ENCODE measurements at places on chromosomes 2 and 18.

DNA sequence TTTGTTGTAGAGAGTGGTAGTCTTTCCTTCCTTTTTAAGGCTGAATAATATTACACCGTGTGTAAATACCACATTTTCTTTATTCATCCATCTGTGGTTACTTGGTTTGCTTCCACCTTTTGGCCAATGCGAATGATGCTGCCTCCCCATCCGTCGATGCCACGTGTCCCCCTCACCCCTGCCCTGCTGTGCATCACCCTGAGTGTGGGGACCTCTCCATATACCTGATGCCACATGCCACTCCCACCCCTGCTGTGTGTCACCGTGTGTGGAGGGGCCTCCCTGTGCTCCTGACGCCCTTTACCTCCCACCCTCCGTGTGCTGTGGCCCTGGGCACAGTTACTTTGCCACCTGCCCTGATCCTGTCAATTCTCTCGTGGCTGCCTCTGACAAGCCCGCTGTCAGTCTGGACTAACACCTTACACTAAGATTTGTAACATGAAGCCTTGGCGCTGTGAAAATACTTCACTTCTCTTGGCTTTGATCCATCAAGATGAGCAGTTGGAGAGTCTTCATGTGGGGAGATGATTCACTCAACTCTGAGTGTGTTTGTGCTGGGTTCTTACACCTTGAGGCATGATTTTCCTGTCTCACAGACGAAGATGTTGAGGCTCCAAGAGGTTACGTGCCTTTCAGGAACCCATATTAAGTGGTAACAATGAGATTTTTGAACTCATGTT, 234.0 kb downstream of the ZNF407 start:
- DNase-seq = no peak

- DNase-seq = no peak
Observed at GRCh38 chr2:204175552-204176271, 239.1 kb downstream of the ICOS start.

DNA sequence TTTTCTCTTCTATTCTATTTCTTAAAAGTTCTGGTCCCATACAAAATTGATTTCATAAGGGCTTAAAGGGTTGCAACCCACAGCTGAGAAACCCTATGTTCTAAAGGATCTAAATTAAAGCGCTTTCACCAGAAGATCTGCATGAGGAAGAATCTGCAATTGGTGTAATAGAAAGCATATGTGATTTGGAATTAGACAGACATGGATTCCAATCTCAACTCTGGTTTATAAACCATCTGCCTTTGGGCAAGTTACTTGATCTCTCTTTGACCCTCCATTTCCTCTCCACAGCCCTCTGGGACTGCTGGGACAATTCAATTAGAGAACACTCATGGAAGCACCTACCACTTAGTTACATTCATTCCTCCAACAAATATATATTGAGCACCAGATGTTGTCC, 178.7 kb downstream of the ANTXR1 start:
- DNase-seq = no peak

- DNase-seq = no peak
Observed at GRCh38 chr2:238484522-238485452, 58.1 kb downstream of the ASB1 start.

GRCh38 chr2:7609556-7609955, 692.3 kb downstream of the RNF144A start:
- DNase-seq = no peak

DNA sequence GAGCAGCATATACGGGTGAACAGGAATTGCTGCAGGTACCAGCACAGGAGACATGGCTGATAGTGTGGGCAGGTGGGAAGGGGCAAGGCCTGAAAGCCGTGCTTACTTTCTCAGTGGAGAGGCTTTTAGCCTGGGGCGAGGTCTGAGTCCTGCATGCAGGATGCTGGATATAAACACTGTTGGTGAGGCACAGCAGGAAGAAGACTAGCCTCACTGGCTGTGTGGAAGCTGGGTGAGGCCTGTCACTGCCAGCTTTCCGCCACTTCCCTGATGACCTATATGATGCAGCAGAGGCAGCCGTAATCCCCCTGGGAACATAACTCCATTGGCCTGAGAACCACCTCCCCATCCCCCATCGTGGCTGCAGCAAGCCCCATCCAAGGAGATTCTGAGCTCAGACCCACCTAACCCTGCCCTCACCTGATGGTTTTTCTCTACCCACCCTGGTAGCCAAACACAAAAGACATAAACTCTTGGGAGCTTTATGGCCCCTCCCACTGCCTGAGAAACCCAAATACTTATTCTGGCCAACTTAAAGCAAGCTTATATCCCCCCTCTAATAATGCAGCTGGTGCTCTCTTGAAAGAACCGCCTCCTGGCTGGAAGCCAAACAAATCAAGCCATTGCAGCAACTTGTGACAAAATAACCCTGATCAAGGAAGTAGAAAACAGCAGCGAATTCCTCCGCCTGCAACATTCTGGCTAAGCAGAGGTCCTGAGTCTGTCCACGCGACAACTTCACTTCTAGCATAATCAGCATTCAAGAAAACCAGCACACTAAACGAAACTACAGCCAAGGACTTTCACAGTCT, 54.6 kb upstream of the DSC1 start:
- DNase-seq = no peak

DNA sequence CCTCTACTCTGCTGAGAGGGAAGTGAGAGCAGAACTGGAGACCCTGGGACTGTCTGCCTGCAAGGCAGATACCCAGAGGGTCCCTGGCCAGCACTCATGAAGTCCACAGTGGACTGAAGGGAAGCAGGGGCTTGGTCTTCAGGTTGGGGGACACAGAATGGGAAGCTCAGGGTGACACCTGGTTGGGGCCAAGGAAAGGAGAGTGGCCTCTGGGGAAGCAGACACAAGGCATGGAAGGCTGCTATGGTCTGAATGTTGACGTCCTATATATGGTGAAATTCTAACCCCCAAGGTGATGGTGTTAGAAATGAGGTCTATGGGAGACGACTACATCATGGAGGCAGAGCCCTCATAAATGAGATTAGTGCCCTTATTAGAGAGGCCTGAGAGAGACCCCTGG, 69.3 kb downstream of the MRO start:
- DNase-seq = no peak

DNA sequence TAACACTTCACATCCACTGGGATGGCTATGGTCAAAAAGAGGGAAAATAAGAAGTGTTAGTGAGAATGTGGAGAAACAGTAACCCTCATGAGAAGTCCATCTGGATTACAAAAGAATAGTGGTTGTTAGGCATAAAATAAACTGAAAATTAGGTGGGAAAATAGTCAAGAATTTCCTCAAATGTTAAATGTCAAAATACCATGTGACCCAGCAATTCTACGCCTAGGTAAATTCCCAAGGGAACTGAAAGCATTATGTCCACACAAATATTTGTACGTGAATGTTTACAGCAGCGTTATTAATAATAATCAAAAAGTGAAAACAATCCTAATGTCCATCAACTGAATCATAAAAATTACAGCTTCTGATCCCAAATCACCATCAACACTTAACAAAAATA, 11.0 kb downstream of the WDR33 start:
- DNase-seq = no peak

Measured in CD4-positive, alpha-beta T cell (primary cell).